ENCODE measurements at places on chromosomes 7 and 10.

- no peak for DNase-seq
Observed at GRCh38 chr10:21317902-21318301, 207.6 kb downstream of the SKIDA1 start.

- no peak for DNase-seq
Observed at GRCh38 chr10:21751341-21752310, 217.6 kb downstream of the MLLT10 start.

- peak; percentile 55 for DNase-seq
Observed at GRCh38 chr10:50396491-50397311, 145.4 kb upstream of the ASAH2 start.

DNA sequence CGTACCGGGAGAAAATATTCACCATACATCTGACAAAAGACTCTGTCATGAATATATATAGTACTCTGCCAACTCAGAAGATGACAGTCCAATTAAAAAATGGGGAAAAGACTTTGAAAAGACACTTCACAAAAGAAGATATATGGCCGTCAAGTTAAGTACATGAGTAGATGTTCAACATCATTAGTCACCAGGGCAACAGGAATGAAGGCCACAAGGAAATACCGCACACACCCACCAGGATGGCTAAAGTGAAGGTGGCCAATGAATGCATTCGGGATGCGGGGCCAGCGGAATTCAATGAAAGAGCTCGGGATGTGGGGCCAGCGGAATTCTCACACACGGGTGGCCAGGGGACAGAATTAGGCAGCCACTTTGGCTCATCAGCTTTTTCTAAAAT is 42.2 kb downstream of the MAD1L1 start:
- no peak for DNase-seq

- no peak for DNase-seq
Observed at GRCh38 chr7:150375662-150376521, 3.2 kb upstream of the ZNF775 start.

DNA sequence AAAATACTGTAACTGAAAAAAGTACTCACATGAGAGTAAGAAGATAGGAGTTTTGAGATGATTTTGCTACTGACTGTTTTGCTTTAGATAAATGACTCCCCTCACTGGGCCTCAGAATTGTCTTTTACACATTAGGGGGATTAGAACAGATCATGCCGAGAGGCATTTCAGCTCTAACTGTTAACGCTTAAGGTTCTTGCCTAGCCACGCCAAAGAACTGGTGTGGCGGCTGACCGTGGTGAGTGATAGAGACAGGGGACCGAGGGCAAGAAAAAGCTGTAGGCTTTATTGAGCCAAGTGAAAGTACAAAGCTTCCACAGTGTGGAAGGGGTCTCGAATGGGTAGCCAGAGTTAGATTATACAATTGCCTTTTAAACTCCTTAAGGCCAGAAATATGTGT is 368.5 kb upstream of the MYO3A start:
- no peak for DNase-seq

DNA sequence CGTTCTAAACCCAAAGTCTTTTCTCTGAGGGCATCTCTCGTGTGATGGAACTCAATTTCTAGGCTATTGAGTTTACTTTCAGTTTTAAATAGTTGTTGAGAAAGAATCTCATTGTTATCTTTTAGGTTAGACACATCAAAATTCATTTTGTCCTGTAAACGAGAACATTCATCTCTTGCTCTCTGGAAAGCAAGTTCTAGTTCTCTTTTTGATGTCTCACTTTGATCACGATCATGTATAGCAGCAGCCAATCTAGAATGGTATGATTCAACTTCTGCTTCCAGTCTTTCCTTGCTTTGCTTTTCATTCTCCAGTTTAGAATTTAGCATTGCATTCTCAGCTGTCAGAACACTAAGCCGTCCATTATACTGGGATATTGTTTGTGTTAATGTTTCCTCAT is 65.1 kb downstream of the ANKRD26 start:
- no peak for DNase-seq

GRCh38 chr7:106143711-106144337 is 31.7 kb upstream of the SYPL1 start:
- DNase-seq: no peak

DNA sequence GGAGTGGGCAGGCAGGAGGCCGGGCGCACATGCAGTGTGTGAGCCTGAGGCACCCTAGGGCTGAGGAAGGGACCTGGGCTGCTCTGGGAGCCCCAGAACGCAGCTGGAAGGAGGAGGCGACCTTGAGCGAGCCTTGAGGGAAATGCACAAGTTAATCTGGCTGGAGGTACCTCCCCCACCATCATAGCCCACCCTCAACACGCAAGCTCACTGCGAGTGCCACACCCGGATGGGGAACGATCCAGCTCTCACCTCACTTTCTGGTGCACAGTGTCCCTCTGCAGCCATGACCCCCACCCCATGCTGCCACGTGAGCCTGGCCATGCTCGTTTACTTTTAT is 162.4 kb upstream of the PPP2R2D start:
- DNase-seq: no peak

DNA sequence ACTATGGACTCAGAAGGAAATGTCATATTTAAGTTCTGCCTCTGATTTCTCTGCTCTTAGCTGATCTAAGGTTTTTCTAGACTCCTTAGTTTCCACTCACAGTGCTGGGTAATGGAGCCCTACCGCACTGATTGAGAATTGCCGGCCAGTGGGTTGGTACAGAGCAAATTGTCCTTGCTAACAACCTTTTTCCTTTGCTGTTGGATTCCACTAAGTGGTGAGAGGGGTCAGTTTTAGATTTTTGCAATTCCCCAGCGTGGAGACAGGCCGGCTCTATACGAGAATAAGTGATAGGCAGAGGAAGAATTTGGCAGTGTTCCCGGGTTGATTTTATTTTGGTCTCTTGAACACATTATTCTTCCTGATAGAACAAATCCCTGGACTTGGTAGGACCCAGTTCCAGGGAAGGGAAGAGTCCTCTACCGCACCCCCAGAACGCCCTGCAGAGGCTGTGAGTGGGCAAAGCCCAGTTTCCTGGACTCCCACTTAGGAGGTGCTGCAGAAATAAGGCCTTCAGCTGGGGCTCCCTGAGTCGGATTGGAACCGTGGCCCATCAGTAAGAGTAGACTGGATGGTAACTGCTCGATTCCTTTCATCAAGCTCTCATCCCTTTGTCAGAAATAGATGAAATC is 3.0 kb upstream of the NRP1 start:
- DNase-seq: no peak

GRCh38 chr10:80805343-80806020 is 267.8 kb downstream of the SH2D4B start:
- DNase-seq: no peak

- DNase-seq: no peak
Observed at GRCh38 chr7:17456541-17456940, 158.1 kb downstream of the AHR start.

- DNase-seq: no peak
Observed at GRCh38 chr7:75876126-75876881, 2.5 kb upstream of the RHBDD2 start.

- no peak for DNase-seq
Observed at GRCh38 chr7:117127585-117128168, 174.4 kb downstream of the ST7 start.

- no peak for DNase-seq
Observed at GRCh38 chr7:54292171-54292925, 249.8 kb upstream of the VSTM2A start.

- DNase-seq: no peak
Observed at GRCh38 chr7:12226756-12227155, 15.7 kb downstream of the TMEM106B start.

DNA sequence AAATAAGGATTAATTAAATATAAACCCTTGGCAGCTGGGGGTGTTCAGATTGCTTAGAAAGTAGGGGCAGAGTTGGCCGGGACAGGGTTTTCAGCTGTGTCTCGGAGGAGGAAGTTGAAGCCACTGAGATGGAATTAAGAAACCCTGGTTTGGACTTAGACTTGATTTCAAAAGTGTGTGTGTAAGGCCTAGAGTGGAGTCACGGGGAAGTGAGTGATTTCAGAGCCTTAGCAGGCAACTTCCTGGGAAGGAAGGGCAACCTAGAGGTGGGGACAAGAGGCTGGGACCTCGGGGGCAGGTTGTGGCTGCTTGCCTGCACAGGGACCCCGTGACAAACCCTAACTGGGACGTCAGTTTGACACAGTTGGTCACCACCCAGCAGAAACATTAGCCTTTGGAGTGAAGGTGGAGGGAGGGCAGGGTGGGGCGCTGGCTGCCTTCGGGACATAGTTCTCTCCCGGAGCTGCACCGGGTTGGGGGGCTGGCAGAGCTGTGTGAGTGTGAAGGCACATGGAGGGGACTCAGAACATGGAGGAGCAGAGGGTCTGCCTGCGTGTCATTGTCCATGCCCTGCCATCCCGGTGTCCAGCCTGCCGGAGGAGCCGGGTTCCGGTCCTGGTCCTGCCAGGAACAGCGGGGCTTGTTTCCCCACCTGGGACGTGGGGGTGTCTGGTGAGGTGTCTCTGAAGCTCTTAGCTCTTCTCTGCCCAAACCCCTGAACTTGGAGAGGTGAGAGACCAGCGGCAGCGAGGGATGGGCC is 1.8 kb downstream of the BRI3 start:
- no peak for DNase-seq

GRCh38 chr7:134710511-134710853 is 63.8 kb downstream of the BPGM start:
- DNase-seq: no peak

DNA sequence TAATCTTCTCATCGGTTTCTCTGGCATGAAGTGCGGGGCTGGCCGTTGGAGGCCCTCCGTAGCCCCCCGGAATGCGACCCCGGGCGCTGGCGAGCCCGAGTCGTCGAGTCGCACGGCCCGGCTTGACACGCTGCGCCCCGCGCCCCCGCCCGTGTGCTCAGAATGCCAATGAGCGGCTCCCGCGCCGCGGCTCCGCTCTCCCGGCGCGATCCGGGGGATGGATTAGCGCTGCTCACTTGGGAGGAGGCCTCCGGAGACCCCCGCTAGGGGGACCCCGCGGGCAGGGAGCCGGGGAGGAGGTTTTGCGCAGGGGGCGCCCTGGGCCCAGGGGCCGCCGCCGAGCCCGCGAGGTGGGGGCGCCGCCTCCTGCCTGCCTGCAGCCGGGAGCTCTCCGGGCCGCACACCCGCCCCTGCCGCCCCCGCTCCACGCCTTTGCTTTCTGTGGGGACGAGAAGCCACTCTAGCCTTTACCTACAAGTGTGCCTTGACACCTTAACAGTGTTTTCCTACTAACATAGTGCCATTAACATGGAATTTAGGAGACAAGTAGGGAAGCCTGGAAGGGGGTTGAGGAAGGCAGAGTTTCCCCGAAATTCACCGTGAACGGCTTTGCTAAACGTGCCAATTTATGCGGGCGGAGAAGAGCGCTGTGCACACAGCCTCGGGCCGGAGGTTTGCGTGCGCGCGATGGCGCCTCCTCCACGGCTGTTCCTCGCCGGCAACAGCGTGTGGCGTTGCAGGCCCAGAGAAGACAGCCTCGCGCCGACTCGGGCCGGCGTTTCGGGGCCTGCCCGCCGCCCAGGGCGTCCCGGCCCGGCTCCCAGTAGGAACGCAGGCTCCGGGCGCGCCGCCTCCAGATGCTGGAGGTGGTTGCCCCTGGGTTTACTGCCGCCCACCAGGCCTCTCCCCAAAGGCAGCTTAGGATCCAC is 7.1 kb downstream of the SHH start:
- no peak for DNase-seq

DNA sequence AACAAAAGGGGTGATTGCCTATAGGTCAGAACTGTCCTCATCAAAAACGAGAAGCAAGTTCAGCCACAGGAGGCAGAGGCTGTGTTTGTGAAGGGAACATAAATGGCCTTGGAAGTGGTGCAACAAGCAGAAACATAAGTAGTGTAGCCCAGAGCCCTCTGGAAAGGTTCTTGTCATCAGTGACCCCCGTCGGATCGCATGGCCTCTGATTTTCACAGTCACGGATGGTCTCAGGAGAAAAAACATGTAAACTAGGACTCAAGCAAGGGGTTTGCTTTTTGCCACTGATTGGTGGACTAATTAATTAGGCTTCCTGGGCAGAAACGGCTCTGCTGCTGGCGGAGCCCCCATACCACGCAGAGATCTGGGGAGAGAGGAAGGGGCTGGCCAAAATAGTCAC is 496.5 kb upstream of the MKI67 start:
- no peak for DNase-seq

DNA sequence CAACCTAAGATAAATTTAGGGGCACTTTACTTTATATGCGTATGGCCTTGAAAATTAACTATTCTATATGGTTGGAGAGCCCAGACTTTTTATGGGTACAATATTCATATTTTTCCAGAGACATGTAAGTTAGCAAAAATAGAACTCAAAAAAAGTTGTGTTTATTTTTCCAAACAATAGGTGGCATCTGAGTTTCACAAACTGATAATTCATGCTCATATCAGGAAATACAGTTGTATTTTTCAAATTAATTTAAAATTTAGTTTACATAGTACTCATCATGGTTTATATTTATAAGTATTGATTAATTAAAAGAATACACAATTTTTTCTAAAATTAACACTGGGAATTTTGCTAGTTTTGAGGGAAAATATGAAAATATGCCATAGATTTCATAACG is 34.6 kb downstream of the ANKRD7 start:
- DNase-seq: no peak

DNA sequence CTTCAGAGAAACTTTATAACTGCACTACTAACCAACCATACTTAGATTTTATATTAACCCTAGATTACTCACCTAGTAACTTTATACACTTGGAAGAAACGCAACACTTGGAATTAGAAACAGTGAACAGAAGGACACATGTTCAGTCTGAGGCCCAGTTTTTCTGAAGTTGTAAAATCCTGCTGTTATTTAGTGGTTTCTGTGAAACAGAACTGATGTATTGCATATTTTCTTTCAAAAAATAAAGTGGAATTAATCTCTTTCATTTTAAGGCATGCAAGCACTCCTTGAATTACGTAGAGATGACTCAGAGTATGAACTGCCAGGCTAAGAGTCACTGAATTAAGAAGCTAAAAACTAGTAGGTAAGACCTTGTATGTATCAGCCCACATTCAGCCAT is 215.8 kb downstream of the SKAP2 start:
- no peak for DNase-seq

GRCh38 chr7:2715341-2716231 is 27.6 kb downstream of the AMZ1 start:
- DNase-seq: no peak

DNA sequence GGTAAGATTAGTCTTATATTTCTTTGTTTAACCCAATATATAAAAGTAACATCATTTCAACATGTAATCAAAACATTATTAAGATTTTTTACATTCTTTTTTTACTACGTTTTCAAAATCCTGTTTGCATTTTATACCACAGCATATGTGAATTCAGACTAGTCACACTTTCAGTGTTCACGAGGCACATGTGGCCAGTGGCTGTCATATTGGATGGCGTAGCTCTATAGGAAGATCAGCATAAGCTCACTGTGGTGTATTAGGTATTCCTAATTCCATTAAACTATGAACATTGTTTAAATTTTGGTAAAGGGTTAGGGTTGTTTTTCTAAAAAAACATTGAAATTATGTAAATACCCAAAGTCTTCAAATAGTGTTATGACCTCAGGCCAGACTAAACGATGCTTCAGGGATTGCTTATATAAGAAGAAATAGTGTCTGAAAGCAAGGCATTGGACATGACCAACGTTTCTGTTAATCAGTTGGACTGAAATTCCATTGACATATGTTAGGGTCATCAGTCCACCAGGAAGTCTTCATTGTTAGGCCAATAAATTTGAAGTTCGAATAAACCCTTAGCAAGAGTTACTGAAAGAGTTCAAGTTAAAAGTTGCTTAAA is 97.0 kb downstream of the BICC1 start:
- DNase-seq: no peak
